ENCODE measurements at places on chromosomes 12 and 14.
A peak's percentile ranks its signal among the peaks of the same experiment; 100 is the strongest.

GRCh38 chr14:63155511-63156185 is 48.6 kb upstream of the RHOJ start:
- peak; percentile 60 for DNase-seq

- no peak for DNase-seq
These were observed 88.8 kb downstream of the NEDD1 start for GRCh38 chr12:96995861-96996260.

DNA sequence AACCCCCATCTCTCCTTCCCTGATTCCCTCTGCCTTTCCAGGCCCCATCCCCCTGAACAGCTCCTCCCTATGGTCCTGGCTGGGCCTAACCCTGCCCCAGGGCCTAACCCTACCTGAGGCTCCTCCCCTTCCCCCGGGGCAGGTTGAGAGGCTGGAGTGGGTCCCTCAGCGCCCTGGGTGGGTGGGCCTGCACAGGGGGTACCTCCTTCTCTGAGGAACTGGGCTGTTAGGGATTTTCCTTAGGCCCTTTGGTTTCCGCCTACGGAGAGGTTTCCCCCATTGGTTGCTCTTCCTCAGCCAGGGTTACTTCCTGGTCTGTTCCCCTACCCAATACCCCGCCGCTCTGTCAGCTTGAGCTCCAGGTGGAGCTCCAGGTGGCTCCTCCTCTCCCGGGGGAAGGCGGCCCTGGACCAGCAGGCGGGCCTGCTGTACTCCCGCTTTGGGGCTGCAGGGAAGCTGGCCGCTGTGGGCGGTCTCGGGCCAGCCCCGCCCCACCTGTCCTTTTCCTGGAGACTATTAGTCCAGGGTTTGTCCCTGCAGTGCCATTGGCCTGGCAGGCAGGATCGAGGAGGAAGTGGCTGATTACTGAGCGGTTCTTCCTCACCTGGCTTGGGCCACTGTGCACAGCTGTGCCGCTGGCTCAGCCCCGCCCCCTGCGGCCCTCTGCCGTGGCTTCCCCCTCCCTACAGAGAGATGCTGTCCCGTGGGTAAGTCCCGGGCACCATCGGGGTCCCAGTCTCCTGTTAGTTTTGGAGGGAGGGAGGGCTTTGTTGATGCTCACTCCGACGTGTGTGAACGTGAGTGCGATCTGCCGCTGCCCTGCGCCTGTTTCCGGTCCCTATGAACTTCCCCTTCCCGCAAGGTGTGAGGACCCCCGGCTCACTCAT is 2.5 kb downstream of the C12orf57 start:
- no peak for DNase-seq

- no peak for DNase-seq
These were observed 158.7 kb downstream of the SLC35F4 start for GRCh38 chr14:57707219-57707618.

GRCh38 chr14:95424529-95424928 is 91.9 kb downstream of the SYNE3 start:
- no peak for DNase-seq

GRCh38 chr14:75738192-75738591 is 77.1 kb downstream of the TTLL5 start:
- no peak for DNase-seq

Measured in glomerular endothelial cell (primary cell).